Endothelial cell (in vitro differentiated cells): ENCODE measurements at places on chromosomes 6 and 20.

DNA sequence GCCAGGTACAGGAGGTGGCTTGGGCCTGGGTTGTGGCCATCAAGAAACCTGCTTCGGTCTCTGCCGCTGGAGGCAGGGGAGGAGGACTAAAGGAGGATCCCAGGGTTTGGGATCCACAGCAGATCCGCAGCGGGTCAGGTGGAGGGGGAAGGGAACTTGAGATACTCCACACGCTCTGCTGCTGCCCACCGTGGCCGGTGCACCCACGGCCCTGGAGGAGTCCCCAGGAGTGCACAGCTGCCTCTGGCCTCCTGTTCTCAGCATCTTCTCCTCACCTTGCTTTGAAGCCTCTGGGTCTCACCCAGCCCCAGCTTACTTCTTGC lies 286.8 kb downstream of the CDH4 start:
- DNase-seq, result no peak

GRCh38 chr6:69887714-69888345 lies 21.5 kb downstream of the COL19A1 start:
- DNase-seq, result no peak

GRCh38 chr20:11020712-11021111 lies 346.9 kb upstream of the JAG1 start:
- no peak for DNase-seq

DNA sequence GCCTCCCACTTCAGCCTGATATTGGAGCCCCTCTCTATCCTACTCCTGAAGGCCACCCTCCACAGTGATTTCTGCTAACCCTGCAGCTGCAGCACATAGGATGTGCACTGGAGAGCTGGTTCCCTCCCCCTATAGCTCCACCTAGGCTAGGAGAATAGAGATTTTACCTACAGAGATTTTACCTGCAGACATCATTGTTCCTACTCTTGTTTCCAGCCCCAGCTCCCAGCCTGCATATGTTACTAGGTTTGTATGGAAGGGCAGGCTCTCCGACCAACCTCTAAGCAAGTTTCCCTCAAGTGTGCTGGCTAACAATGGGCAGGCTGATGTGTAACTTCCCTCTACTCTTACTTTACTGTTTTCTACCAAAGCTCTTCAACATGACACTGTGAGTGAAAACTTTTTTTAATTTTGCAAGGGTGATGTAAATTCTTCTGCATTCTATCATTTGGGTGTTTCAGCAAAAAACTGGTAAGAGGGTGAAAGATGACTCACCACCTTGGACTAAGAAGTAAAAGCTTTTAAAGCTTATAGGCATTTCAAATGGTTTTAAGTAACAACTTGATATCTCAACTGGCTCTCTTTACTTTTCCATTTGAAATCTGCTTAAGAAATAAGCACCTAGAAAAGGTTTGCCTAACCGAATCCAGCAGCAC lies 106.8 kb downstream of the CDK19 start:
- no peak for DNase-seq

DNA sequence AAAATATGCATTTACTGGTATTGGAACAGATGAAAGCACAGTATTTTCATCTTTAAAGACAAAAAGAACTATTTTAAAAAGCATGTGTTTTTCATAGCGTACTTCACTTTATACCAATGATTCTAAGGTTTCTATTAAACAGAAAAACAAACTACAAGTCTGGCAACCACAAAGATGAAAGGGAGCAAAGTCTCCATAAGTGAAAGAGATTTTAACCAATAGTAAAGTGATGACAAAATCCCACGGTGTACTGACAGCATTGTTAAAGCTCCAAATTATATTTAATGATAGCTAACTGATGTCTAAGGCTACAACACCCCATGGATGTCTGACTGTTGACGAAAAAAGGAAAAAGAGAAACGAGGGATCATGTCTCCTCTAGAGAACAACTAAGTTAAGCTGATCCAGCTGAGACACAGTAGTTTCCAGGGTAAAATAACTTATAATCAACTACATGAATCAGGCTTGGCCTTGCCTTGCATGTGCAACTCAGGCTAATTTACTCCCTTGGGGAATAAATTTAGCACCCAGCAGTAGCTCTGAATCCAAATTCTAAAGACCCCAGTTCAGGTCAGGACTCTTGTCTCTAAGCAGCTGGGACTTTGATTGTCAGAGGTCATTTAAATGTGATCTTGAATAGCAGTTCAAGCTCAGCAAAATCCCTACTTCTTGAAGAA lies 56.0 kb upstream of the TAB2 start:
- no peak for DNase-seq

- no peak for DNase-seq
Measured at GRCh38 chr20:15842872-15843271, 730.4 kb downstream of the KIF16B start.

- DNase-seq, result no peak
Measured at GRCh38 chr6:73514746-73515110, 6.1 kb downstream of the EEF1A1 start.

- DNase-seq, result no peak
Measured at GRCh38 chr6:80205404-80205803, 98.9 kb downstream of the BCKDHB start.

- no peak for DNase-seq
Measured at GRCh38 chr6:84249724-84250123, 22.3 kb upstream of the CEP162 start.

DNA sequence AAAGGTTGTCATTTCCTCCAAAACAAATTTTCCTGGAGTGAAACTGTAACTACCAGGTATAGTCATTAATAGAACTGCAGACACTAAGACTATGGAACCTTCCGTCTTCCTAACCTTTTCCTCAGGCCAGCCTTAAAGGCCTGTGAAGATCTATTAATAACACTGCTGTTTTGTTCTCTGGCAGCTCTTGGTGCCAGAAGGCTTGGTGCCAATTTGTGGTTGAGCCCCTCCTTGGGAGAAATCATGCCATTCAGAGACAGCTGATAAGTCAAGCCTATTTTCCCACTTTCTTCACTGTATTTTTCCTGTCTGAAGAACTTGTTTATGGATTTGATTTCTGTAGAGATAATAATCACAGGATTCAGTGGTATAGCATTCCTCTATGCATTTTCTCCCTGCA lies 64.8 kb downstream of the HCRTR2 start:
- DNase-seq, result no peak

DNA sequence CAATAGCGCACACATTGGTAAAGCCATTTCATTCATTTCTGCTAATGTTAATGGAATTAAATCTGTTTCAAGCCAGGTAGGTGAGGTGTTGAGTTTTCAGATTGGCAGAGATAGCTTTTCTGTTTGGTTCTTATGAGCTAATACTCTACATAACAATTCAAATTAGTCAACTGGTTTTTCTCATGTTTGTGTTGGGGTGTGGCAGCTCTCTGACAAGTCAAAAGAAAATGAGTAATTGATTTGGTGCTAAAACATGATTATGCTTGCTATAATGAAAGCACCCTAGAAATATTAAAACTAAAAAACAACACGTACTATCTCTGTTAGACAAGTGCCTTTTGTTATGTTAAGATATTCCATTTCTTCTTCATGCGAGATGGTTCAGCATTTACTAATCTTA lies 13.6 kb downstream of the PPP1R14C start:
- no peak for DNase-seq

- DNase-seq, result no peak
Measured at GRCh38 chr6:6880745-6881437, 226.9 kb upstream of the RREB1 start.

GRCh38 chr6:145736661-145737144 lies 1.4 kb upstream of the EPM2A start:
- DNase-seq, result no peak

- no peak for DNase-seq
Measured at GRCh38 chr6:19999319-20000191, 162.4 kb downstream of the ID4 start.

GRCh38 chr6:151493161-151493803 lies 535 bp upstream of the CCDC170 start:
- no peak for DNase-seq

GRCh38 chr6:158660333-158660754 lies 10.5 kb downstream of the SYTL3 start:
- DNase-seq, result no peak

- no peak for DNase-seq
Measured at GRCh38 chr6:56289721-56290120, 42.3 kb upstream of the COL21A1 start.

GRCh38 chr6:34328969-34329368 lies 63.5 kb downstream of the NUDT3 start:
- no peak for DNase-seq

DNA sequence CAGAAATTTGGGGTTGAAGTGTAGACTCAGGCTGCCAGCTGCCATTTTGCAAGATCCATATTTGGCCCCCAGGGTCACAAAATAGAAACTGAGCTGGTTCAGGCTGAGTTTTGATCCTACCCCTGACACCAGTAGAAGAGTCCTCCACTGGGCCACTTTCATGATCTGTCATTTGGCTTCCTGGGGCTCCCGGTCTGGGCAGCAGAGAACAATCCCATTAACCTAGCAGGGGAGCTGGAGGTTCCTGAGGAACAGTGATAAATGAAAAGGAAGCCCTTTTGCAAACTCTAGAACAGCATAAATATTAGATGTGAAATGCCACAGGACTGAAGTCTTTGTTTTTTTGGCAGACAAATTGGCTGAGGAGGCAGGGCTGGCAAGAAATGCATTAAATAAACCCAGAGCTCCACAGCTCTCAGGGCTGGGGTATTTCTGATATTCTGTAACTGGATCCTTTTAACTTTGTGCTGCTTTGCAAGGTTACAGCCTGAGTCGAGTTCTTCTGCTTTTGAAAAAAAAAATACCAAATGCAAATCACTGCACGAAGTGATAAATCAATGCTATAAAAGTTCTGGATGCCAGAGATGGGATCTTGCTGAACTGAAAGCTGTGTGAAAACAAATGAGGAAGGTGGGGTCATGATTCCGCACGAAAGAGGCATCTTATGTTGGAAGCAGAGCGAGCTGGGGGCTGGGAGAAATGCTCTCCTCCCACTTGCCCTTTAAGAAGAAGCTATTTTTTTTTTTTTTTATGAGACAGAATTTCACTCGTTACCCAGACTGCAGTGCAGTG lies 64.4 kb downstream of the SULF2 start:
- no peak for DNase-seq

DNA sequence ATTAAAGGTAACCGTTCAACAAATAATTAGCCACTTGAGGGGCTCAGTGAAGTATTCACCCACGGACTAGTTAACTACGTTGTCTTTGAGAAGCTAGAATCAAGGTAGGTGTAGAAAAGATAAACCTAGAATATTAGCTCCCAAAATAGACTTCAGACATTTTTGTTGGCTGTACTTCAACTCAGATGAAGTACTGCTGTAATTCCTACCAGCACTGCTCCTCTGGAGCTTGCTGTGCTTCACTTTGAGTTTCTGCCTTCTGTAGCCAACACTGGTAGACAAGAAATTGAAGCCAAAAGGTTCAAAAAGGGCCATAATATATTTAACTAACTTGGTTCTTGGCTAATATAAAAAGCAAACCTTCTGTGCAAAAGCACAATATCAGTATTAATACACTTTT lies 18.8 kb upstream of the SDHAF4 start:
- no peak for DNase-seq

DNA sequence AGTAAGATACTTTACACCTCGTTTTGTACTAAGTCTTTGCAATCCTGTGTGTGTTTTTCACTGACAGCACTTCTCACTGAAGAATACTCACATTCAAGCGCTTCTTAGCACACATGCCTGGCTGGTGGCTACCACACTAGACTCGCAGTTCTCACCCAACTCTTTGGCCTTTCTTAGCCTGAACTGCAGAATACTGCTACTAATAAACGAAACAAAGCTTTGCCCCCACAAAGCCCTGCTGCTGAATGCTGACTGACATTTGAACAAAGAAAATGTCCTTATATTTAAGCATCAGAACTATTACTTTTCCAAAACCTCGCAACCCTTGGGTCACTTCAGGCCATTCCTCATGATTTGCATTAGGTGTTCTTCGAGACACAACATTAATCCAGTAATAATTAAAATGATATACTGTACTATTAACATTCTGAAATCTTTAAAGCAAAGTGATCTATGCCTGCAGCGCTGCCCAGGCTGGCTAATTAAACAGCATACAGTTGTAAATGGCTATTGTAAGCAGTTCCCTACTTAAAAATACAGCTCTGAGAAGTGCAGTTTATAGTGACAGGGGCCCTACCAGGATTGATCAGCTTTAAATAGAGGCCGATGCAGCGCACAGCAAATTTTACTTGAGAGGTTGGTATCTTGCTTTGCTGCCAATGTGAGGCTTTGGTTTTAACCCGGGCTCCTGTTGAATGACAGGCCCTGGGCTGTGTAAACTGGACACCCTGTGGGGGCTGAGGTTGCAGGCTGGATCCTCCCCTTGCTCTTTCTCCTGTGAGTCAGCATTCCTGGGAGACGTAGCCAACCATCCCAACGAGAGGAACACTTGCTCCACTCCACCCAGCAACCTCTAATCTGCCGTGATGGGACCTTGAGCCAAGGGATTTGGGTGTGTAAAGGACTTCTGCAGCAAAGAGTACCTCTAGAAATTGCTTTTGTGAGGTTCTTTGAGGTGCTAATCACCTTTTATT lies 899.0 kb downstream of the TFAP2A start:
- no peak for DNase-seq

GRCh38 chr20:38104285-38104684 lies 60.8 kb downstream of the TGM2 start:
- no peak for DNase-seq

DNA sequence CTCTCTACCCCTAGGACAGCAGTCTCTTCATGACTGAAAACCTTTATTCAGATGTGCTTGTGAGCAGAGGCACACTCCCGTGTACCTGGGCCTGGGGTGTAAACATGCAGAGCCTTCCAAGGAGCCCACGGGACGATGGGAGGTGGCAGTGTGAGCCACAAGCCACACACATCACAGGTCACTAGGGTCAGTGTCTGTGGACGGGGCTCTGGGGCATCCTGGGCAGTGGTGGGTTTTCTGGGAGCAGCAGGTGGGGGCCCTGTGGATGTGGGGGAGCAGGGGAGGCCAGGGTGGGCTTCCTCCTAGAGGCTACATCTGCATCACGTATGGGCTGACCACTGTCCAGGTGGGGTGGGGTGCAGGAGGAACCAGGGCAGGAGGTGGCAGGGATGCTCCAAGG lies 16.7 kb upstream of the TTLL2 start:
- DNase-seq, result no peak

DNA sequence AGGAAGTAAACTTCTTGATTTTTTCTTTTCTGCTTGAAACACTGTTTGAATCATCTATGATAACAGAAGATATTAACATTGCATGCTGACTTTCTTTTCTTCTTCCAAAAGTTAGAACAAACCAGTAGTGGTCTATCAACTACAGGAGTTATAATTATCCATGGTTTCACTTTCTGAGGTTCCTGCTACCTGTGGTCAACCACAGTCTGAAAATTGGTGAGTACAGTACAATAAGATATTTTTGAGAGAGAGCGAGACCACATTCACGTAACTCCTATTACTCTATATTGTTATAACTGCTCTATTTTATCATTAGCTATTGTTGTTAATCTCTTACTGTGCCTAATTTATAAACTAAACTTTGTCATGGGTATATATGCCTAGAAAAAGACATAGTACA lies 86.1 kb downstream of the MAP7 start:
- no peak for DNase-seq

GRCh38 chr20:51067792-51068191 lies 44.9 kb upstream of the KCNG1 start:
- no peak for DNase-seq
